ENCODE measurements at places on chromosomes 1 and 21.

- no peak for DNase-seq
These were observed 76.4 kb downstream of the ADGRL2 start for GRCh38 chr1:81876901-81877733.

GRCh38 chr1:236144446-236145150, 2.3 kb downstream of the GPR137B start:
- no peak for DNase-seq

DNA sequence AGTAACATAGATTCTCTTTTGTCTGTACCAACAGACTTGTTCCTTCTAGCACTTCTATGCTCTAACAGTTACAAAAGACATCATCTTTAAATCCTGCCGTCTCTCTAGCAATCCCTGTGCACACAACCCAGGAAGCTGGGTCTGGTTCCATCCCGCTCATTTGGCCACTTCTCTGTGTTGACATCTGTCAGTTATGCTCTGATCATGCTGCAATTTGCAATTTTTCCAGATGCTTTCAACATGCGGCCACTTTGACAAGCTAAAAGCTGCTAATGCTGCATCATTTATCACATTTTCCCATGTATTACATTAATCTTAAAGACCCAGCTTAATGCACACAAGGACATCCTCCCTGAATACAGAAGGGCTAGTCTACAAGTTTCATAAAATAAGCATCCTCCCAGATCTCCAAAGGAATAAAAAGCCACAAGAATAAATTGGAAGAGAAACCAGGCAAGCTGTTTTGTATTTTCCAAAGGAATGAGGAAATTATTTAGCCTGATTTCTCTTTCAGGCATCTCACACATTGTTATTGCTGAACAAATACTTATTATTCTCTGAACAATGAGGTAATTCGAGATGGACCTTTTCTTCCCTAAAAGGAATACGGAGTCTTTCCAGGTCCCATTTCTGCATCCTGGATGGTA, 19.0 kb upstream of the LRRC52 start:
- no peak for DNase-seq

GRCh38 chr1:116869611-116870010, 40.1 kb upstream of the PTGFRN start:
- no peak for DNase-seq

GRCh38 chr1:16980473-16981268, at the start of gene MFAP2:
Gene MFAP2 (minus strand): TSS chr1:16980620. CDS start chr1:16978273, 2,347 bp downstream.
- no peak for DNase-seq

DNA sequence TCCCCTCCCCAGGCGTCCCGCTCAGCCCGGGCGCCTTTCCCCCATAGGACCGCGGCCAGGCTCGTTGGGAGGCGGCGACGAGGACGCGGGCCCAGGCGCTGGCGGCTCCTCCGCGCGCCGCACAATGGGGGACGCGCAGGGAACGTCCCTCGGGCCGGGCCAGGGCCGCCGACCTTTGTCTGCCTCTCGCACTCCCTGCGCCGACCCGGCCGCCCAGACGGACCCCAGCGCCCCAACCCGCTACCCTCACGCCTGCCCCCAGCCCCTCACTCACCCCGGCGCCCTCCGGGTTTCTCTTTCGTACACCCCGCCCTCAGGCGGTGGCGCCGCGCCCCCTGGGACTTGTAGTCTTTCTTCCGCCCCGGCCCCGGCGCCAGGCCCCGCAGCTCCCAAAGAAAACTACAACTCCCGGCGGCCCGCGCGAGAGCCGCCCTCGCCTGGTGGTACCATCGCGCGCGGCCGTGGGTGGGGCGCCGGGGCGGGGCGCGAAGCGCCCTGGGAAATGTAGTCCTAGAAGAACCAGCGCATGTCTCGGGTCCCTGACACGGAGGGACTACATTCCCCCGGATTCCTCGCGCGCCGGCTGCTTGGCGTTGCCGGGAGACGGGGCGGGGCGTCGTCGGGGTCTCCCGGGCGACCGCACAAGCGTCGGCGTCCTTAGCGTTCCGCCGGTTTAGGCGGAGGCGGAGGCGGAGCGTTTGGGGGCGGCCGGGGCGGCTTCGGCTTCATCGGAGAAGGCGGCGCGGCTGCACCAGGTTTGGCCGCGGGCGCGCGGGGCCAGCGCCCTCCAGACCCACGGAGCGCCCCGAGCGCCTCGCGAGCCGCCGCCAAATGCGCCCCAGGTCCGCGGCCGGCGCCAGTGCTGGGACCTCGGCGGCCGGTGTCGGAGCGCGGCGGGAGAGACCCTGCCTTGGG, at the start of gene C1orf159:
Gene C1orf159 (minus strand): TSS at position 304 of the 915 bp plus-strand sequence. CDS start 24,546 bp downstream, outside the sequence.
- DNase-seq = peak; percentile 99

- DNase-seq = no peak
These were observed 41.8 kb downstream of the CHRM3 start for GRCh38 chr1:239428120-239428710.

DNA sequence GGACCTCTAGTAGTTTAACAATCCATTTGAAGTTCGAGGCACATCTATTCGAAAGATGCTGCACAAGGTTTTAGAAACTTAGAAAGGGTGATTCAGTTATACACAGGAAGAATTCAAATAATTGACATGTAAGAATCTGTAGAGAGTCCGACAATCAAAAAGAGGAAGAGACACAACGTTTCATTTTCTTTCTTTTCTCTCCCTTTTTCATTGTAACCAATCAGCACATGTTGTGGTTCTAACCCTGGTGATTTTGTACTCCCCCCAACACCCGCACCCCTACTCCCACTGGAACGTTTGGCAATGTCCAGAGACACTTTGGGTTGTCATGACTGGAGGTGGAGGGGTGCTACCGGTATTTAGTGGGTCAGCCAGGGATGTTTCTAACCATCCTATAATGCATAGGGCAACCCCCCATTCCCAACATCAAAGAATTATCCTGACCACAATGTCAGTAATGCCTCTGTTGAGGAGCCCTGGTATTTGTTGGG, 4.9 kb downstream of the TGFB2 start:
- no peak for DNase-seq

- no peak for DNase-seq
These were observed 141.7 kb upstream of the IRF2BP2 start for GRCh38 chr1:234751678-234752077.

- no peak for DNase-seq
These were observed 1.9 kb upstream of the DENND2D start for GRCh38 chr1:111202366-111202706.

- DNase-seq = no peak
These were observed 10.6 kb upstream of the AIRE start for GRCh38 chr21:44275041-44275440.

- no peak for DNase-seq
These were observed 812 bp downstream of the CACHD1 start for GRCh38 chr1:64470665-64471217.

DNA sequence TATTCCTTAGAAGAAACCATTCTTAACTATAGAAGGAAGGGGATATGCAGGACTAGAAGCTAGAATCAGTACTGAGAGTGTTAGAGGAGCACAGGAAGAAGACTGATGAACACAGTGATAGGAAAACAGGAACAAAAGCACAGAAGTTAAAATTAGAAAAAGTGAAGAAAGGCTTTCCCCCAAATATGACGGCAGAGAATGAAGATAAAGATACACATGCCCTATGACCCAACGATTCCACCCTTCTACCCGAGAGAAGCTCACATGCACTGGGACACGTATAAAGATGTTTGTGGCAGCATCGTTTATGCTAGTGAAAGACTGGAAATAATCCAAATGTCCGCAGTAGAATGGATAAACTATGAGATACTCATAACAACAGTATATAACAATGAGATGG, 74.2 kb downstream of the DTL start:
- no peak for DNase-seq

- no peak for DNase-seq
These were observed 4.7 kb upstream of the DMBX1 start for GRCh38 chr1:46484783-46485490.

DNA sequence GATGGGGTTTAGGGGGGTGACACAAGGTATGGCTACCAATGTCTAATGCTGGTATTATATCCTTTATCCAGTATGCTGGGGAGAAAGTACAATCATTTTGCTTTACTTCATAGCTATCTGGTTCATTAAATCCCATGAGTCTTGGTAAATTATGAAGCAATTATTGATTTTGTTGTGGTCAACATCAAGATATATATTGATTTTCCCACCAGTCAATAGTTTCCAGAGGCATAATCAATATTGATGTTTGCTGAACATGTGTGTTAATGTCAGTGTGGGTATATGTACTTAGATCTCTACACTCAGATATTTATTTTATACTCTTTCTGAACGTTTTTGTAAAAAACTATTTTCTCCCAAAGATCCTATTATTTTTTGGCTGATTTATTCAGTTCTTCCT, 155.5 kb downstream of the BACH1 start:
- no peak for DNase-seq

- no peak for DNase-seq
These were observed 173.5 kb upstream of the LMO4 start for GRCh38 chr1:87155170-87155569.

GRCh38 chr1:164256456-164256855, 302.5 kb upstream of the PBX1 start:
- DNase-seq = no peak

DNA sequence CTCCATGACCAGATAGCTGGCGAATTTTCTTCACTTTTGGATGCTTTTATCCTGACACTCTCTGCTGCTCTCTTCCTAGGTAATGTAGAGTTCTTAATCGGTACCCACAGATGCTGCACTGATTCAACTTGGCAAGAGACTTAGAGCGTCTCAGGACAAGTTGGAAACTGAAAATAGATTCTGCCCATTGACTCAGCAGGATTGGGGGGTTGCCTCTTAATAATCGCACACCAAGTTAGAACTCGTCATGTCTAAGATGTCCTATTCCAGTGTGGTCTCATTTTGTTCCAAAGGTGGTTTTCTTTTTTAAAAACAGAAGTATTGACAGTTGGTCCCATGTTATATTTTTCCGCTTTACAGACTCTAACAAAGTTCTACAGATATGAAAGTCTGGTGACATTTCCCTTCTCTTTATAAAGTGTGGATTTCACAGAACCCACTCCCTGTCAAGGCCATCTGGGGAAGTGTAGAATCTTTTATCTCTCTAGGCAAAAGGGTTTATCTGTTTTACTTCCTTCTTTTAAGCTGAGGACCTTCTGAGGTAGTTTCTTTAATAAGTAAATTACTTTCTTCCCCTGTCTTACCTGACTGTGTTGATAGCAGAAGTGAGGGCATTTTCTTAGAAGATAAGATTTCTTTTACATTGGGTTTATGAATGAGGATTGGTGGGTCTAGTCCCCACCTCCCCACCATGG, 12.1 kb upstream of the DIPK1A start:
- DNase-seq = no peak

GRCh38 chr1:119816407-119816806, 5.1 kb upstream of the REG4 start:
- DNase-seq = no peak

- no peak for DNase-seq
These were observed 6.4 kb downstream of the PTGFR start for GRCh38 chr1:78497201-78497600.

DNA sequence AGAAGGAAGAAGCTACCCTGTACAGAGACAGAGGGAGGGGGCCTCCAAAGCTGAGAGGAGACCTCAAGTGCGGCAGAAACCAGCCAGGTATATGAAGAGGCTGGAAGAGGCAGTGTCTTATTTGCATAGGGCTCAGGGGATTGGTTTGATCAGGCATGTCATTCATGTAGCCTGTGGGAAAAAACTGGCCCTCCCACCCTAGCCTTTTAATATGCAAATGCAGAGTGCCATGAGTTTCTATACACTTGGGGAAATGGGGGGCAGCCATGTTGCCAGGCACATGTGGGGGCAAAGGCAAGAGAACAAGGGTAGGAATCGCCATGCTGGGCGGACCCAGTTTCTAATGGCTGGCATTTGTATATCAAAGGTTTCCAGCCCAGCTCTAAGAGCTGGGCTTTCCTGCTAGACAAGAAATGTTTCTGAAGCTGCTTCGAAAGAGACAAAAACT, 172.7 kb downstream of the RASAL2 start:
- no peak for DNase-seq

DNA sequence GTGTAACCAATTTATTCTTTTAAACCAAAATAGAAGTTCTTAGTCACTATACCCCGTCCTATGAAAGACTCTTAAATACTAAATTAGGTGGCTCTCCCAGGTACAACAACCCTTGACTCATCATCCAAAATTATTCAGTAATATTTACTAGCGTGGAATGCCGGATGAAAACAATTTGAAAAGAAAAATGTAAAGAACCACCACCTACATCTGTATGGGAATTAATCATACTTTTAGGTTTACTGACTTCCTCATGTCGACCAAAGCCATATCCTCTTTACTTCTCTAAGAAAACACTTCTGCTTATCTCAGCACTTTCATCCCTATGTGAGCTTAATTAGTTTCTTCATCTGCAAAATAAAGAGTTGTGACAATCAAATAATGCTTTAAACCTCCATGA, 139.6 kb downstream of the AKT3 start:
- no peak for DNase-seq

- DNase-seq = no peak
These were observed 29.6 kb downstream of the ACOT11 start for GRCh38 chr1:54577612-54578011.

DNA sequence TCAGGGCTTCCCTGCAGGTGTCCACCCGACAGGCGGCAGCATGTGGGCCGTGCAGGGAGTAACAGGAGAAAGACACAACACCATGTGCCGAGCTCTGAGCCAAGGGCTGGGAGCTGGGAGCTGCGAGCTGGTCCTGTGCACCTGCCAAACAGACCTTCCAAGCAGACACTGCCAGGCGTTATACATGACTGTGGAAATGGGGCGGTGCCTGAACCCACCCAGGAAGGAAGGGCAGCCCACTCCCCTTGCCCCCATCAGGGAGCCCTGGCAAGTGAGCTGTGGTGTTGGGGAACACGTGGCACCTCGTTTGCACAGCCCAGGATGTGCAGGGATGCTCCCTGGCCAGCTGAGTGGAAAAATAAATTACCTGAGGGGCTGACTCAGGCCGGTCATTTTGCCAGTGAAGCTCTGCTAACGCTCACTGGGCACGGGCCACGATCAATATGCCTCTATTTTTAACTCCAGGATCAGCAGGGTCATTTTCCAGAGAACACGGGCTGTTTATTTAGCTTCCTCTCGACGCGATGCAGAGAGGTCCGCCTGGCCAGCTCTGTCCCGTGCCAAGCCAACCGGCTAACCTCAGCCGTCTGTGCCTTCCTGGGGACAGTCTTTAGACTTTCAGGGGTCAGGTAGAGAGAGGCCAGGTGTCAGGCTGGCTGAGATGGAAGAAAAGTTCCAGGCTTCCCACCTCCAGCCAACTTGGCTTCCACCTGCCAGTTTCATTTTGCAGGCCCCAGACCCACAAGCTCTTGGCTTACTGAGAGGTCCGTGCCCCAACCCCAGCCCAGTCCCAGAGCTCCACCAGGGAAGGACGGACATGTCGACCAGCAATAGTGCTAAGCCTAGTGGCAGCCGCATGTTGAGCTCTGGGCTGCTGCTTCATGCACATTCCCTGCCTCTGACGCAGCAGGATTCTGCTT, 196.7 kb upstream of the VAMP3 start:
- DNase-seq = no peak

GRCh38 chr1:181239086-181239485, 150.6 kb downstream of the IER5 start:
- DNase-seq = no peak

- no peak for DNase-seq
These were observed 15.7 kb upstream of the HAX1 start for GRCh38 chr1:154256686-154257085.

DNA sequence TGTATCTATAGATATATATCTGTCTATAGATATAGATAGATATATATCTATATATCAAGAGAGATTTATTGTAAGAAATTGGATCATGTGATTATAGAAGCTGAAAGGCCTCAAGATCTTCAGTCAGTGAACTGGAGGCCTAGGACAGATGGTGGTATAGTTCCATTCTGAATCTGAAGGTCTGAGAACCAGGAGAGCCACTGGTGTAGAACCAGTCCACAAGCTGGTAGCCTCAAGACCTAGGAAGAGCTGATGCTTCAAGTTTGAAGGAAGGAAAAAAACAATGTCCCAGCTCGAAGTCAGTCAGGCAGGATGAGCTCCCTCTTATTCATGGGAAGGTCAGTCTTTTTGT, 213.2 kb upstream of the JUN start:
- no peak for DNase-seq

Measured in activated CD4-positive, alpha-beta T cell treated with anti-CD3 and anti-CD28 coated beads for 1 hour (primary cell).